T-helper 2 cell treated with Interferon-gamma antibody and Interleukin-4, amounts not matched to agents 5 μg/mL and 100 μg/mL, for 36 hours (primary cell): ENCODE measurements at places on chromosomes 6 and 20.

GRCh38 chr20:8242827-8243724 lies 111.0 kb downstream of the PLCB1 start:
- DNase-seq = no peak

DNA sequence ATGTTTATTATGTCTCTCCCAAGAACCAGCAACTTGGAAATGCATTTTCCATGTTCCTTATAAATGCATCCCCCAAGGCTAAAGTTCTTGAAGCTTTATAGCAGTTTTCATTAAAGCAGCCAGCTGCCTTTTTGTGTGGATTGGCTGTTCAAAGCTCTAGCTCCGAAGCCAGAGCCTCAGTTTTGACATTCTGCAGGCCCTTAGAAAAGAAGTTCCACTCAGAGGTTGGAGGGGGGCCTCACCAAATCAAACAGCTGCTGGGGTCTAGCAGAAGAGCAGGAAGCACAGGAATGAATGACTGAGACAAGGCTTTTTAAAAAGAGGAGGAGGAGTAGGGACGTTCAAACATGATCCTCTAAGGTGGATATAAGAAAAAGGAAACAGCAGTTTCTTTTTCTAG lies 4.2 kb upstream of the POU3F2 start:
- no peak for DNase-seq

DNA sequence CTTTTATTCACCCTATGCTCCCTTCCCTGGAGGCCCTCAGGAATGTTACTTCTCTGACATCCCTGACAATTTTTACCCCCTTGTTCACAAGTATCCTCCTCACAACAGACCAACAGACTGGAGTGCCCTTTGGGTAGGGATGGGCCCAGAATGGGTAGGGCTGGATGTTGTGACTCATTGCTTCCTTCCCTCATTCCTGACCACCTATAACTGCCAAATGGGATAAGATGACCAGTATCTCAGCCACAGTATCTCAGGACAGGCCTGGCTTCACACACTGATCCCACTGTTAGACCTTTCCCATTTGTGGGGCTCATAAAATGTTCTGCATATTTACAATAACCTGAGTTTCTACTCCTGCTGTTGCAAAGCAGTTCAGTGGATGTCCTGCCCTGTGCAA lies 223.0 kb upstream of the LRFN2 start:
- no peak for DNase-seq

DNA sequence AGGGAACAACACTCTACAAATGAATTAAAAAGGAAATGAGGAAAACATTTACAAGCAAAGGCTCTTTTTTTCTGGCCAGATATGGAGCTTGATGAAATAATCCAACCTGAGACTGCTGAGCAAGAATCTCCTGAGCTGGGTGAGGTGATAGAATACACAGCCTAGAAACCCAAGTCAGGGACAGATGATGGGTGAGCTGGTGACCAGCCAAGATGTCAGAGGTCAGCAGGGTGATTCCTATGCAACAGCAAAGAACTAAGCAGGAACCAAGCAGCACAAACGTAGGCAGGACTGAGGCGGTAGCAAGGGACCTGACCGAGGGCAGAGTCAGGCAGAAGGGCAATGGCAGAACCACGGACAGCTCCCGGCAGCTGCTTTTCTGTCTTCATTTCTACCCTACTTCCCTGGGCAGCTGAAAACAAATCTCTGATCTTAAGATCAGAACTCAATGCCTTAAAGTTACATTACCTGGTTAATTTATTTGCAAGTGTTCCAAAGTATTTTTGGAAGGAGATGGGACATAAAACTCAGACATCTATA lies 75.1 kb downstream of the CDC40 start:
- DNase-seq = no peak

GRCh38 chr6:155024391-155025027 lies 29.4 kb downstream of the TIAM2 start:
- DNase-seq = no peak
